ENCODE measurements at places on chromosomes 5 and 9.

DNA sequence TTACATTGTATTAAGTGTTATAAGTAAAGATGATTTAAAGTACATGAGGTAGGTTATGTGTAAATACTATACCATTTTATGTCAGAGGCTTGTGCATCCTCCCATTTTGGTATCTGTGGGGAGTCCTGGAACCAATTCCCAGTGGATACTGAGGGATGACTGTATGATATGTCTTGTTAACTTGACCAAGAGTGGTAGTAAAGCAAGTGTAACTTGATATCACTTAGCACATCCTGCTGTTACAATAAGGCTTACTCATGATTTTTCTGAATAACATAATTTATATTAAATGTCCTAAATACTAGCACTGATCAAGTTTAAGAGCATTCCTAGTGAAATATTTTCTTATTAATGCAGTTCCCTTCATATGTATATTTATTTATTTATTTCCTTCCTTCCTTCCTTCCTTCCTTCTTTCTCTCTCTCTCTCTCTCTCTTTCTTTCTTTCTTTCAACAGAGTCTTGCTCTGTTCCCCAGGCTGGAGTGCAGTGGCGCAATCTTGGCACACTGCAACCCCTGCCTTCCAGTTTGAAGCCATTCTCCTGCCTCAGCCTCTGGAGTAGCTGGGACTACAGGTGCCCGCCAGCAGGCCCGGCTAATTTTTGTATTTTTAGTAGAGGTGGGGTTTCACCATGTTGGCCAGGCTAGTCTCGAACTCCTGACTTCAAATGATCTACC lies 7.5 kb downstream of the NDFIP1 start:
- no peak for DNase-seq

DNA sequence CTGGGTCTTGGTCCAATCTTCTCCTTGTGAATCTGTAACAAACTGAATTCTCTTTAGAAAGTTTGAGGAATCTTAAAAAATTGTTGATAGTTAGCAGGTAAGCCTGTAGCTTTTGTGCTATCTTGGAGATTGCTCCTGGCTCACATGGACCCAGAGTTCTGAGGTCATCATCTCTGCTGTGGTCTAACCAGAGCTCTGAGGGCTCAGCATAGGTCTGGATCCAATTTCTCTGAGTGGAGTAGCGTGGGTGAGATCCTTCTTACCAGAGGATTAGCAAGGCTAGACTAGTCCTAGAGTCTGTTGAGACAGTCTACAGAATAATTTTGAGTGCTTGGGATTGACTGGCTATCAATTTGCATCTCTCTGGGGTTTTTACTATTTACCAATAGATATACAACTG lies 60.5 kb upstream of the IL6ST start:
- no peak for DNase-seq

- no peak for DNase-seq
These were observed 1.8 kb upstream of the AGPAT2 start for GRCh38 chr9:136689108-136689460.

GRCh38 chr5:133340822-133341221 lies 271.5 kb downstream of the FSTL4 start:
- DNase-seq: no peak

DNA sequence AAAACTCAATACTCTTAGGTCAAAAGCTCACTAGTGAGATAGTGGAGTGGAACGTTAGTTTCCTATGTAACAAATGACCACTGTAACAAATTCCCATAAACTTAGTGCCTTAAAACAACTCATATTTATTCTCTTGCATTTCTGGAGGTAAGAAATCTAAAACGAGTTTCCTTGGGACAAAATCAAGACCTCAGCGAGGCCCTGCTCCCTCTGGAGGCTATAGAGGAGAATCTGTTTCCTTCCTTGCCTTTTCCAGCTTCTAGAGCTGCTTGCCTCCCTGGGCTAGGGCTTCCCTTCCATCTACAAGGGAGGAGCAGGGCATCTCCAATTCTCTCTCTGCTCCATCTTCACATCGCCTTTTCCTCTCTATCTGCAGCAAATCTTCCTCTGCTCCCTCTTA lies 32.0 kb downstream of the SEMA5A start:
- DNase-seq: no peak

GRCh38 chr5:18216729-18217128 lies 582.5 kb downstream of the TAF11L14 start:
- no peak for DNase-seq

DNA sequence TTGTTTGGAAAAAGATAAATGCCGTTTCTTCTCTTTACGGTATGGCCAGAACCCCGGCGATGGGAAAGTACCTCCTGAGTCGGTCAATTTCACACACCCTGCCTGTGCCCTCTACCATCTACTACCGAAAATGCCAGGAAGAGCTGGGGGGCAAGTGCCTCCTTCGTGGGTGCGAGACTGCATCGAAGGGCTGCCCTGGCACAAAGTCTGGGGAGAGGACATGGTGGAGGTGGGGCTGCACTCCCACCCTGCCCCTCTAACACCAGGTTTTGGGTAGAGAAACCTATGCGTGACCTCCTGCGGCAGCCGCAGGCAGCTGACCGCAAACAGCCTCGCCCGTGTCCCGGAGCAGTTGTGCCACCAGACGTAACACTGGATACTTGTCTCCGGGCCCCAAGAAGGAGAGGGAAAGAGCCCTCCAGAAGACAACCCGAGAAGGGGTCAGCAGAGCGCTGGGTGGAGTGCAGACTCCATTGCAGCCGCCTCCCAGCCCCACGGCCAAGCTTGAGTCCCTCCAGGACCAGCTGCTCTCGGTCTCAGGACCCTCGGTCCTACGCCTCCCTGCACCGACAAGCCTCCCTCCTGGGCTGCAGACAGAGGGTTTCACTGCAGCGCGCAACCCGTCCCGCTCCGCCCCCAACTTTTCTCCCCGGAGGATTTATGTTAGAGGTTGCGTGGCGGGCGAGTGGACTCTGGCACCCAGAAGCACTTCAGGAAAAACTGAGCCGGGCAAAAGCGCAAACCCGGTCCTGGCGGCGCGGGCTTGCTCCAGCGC lies 823 bp upstream of the PRDM6 start:
- DNase-seq: no peak

DNA sequence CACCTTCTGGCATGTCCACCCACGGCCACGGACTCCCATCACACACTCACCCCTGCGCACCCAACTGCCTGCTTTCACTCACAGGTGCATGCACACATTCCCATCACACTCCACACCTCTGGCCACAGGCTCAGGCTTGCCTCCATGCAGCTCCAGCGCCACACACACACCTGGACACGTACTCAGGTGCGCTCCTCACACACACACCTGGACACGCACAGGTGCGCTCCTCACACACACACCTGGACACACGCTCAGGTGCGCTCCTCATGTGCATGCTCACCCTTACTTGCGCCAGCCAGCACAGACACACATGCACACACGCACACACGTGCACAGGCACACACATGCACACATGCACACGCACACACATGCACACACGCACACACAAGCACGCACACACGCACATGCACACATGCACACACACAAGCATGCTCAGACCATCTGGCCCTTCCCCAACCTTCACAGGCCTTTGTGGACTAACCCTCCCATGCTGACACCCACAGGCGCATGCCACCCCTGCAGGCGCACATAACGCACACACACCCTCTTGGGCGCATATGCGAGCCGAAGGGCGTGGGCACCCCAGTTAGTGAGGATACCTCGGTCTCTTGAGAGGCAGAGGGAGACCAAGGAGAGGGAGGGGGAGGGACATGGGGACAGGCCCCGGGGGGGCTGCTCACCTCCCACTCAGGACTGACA lies 8.3 kb downstream of the GRIN1 start:
- no peak for DNase-seq

- DNase-seq: no peak
These were observed 186.7 kb upstream of the TBC1D2 start for GRCh38 chr9:98442114-98442513.

Data from activated naive CD4-positive, alpha-beta T cell (primary cell).